Activated CD4-positive, alpha-beta T cell treated with anti-CD3 and anti-CD28 coated beads for 1 hour (primary cell): ENCODE measurements at places on chromosomes 13 and 19.

DNA sequence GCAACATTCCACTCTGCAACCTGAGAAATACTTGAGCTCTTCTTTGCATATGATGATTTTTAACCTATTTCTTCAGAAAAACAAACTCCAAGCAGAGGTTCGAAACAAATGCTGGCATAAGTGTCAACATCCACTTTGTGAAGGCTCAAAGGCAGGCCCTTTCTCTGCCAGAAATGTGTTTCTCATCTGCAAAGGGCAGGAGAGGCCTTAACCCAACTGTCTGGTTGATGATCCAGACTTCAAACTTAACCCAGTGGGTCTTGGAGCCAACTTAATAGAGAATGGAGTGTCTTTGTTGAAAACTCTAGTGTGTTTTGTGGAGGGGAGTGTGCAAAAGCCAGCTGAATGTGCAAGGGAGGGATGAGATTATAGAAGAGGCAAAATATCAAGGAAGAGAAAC, 28.3 kb upstream of the ZNF507 start:
- no peak for DNase-seq

- no peak for DNase-seq
Observed at GRCh38 chr19:44785993-44786392, 8.3 kb downstream of the CBLC start.

GRCh38 chr19:413756-414420, 4.9 kb upstream of the C2CD4C start:
- no peak for DNase-seq

DNA sequence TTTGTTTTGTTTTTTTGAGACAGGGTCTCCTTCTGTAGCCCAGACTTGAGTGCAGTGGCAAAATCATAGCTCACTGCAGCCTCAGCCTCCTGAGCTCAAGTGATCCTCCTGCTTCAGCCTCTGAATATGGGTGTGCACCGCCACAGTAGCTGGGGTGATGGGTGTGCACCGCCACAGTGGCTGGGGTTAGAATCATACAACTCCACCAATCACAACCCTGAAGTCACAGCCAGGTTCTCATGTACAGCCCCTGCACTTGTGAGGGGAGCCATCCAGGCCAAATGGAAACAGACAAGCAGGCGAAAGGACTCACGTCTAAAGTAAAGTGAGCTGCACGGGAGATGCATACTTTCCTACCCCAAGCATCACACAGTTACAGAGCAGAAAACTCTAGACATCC, 63.1 kb upstream of the RANBP3 start:
- no peak for DNase-seq

DNA sequence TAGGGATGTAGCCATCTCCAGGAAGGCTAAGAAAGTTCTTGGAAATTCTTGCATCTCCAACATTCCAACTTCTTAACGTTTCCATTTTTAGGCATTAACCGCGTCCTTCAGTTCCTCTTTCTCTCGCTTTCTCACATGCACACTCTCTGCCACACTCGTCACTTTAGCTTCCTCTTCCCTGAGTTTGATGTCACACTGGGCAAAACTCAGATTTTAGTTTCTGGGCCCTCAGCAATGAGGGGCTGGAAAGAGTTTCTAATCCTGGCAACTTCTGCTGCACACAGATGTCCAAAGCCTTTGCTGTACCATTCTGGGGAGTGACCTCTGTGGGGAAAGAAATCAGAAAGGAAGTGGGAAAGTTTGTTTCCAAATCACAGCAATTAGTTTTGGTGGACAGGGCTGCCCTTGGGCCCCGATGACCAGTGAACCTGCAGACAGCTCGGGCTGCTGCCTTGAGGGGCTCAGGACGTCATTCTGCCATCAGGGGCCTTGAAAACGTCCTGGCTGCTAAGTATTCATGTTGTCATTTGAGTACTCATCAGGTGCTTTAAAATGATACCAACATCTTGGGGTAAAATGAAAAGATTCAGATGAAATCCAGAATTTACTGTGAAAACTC, 89.3 kb downstream of the KL start:
- no peak for DNase-seq

DNA sequence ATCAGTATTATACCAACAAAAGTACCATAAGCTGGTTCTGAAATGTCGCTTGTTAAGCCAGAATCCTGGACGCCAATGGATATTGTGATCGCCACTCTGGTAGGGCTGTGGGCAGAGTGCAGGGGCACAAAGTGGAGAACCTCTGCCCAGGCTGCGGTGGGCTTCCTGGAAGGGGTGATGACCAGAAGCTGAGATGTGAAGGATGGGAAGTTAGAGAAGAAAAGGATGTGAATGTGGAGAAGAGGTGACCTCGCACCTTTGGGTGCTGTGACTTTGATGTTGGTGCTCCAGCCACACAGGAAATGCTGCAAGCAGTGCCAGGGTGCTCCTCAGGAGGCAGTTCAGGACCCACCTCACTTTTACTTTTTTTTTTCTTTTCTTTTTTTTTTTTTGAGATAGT, 207.9 kb upstream of the MAB21L1 start:
- no peak for DNase-seq

- DNase-seq, result peak; percentile 63
Observed at GRCh38 chr19:51473009-51473707, 5.2 kb upstream of the CEACAM18 start.

- DNase-seq, result no peak
Observed at GRCh38 chr19:11200015-11200574, 2.8 kb upstream of the KANK2 start.

DNA sequence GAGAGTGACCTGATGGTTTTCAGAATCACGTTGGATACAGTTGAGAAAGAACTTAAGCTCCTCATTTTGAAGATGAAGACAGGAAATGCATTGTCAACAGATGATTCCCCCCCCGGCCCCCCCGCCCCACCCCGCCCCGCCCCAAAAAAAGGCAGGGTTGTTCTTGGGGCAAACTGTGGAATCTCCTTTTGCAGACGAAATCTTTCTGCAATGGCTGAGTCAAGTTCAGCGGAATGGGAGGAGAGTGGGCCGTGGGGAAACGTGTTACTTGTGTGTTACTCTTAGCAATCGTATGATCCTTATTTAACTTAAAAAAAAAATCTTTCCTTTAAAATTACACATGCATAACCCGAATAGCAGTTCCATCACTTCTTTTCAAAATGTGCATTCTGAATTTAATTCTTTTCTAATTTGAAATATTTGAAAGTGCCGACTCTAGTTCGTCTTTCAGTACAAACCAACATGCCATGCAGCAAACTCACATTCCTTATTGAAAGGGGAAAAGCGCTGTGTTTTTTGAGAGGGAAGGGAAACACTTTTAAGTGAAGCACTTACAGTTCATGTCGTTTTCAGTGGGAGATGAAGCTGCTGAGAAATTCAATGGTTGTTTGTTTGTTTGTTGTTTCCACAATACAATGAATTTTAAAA, 348.5 kb upstream of the ARGLU1 start:
- DNase-seq, result no peak

DNA sequence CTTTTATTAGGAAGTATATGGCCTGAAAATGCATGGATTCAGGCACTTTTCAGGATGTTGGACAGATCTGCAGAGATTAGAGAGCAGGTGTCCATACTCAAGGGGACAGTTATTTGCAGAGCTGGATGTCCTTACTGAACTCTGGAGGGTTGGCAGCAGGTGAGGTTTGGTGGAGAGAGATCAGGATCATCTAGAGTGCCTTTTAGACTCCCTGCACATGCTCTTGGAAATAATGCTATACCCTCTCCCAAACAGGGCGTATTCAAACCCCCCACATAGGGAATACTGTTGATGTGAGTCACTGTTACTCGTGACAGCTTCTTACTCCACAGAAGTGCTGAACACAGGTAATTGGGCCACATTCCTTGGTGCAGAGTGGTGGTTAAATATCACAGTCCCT, 725.7 kb upstream of the SGCG start:
- no peak for DNase-seq

GRCh38 chr13:91097269-91097668, 250.2 kb upstream of the MIR17HG start:
- no peak for DNase-seq

DNA sequence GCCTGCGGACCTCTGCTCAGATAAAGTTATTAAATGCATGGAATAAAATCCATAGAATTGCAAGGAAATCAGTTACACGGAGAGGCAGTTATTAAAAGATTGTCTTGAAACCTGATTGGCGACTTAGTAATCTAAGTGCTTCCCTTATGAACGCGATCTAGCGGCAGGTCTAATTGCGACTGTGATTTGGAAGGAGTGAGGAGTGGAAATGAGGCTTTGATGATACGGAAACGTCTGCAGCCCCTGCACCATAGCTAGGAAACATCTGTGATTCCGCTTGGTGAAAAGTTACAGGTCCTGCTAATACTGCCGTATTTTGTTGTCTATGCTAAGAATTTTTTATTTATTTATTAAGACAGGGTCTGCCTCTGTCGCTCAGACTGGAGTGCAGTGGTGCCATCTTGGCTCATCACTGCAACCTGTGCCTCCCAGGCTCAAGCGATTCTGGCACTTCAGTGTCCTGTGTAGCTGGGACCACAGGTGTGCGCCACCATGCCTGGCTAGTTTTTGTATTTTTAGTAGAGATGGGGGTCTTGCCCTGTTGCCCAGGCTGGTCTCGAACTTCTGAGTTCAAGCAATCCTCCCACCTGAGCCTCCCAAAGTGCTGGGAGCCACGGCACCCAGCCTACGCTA, 887 bp downstream of the NDUFS7 start:
- no peak for DNase-seq

DNA sequence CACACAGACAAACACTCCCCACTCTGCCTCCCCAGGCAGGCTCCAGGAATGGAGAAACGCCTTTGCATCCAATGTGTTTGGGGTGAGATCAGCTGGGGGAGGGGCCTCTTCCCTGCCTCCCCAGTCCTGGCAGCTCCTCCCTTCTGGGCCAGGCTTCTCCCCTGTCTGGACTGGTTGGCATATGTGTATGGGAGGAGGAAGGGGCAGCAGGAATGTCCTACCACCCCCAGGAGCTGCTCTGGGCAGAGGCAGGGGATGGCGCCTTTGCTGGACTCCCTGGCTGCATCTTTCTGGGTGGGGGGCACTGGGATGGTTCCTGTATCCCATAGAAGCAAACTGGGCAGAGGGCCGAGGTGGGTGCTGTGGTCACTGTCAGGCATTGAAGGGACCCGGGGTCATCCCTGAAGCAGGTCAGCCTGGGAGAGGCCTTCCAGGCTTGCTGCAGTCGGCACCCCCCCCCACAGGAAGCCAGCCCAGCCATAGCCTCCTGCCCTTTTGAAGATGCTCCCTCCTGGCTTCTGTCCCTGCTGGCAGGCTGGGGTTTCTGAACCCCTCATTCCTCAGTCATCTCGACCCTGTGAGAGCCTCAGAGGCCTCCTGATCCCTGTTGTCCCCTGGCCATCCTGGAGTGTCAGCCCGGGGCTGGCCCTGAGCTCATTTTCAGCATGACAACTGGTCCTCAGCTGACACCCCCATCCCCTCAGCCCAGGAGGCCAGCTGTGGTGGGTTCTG, 21.2 kb upstream of the SLC7A10 start:
- DNase-seq, result no peak
